ENCODE measurements at places on chromosomes 1 and 21. TPM values are rescaled to one million over a fixed set of nuclear protein-coding genes. Genes with fewer than 3 reads are reported as not detected.

The ACOT11 gene
- 2.5 TPM for total RNA-seq

The NR0B2 gene
- total RNA-seq, result not detected

The TRIM63 gene
- total RNA-seq, result not detected

The COL11A1 gene
- 10.0 TPM for total RNA-seq

The TMCC2 gene
- 2.0 TPM for total RNA-seq

Data from IMR-90 (cell line).